ENCODE measurements at places on chromosomes 4 and X.

DNA sequence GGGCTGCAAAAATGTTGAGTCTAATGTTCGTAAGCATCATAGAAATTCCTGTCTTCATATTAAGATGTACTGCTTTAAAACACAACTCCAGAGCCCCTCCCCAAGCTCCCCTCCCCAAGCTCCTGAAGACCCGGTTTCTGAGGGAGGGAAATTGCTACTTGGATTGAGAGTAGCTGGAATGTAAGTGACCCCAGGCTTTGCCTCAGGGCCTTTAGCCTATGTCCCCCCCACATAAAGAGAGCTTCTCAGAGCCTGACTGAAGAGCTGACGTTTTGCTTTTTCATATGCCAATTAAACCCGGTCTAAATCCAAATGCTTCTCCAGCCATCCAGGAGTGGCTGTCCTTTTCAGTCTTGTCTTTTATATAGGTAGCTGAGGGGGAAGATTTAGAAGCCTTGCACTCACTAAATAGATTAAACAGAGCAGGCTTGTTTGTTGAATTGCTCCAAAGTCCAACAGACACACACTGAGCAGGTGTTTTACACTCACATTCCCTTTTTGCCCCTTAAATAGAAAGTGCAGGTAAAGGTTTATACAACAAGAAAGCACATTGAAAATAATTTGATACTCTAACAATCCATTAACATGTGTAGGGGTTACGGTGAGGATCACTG is 19.6 kb downstream of the ARX start:
- peak; percentile 9 for DNase-seq

- DNase-seq: peak; percentile 35
Measured at GRCh38 chr4:128386761-128387599, 99.4 kb upstream of the PGRMC2 start.

DNA sequence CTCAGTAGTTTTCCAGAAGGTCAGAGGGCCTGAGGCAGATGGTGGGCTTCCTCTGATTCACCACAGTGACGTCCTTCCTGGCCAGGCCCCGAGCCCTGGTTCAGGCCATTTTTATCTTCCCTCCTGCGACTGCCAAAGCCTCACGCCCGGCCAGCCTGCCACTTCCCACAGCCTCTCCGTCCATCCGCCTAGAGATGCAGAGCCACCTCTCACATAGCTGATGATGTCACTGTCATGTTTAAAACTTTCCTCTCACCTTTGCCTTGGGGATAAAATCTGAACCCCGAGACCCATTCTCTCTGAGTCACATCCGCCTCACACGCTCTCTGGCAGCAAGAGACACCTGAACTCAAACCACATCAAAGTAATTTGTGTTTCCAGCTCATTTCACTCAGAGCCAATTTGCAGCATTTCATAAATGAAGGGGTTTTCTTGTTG is 175.3 kb downstream of the QDPR start:
- DNase-seq: no peak

DNA sequence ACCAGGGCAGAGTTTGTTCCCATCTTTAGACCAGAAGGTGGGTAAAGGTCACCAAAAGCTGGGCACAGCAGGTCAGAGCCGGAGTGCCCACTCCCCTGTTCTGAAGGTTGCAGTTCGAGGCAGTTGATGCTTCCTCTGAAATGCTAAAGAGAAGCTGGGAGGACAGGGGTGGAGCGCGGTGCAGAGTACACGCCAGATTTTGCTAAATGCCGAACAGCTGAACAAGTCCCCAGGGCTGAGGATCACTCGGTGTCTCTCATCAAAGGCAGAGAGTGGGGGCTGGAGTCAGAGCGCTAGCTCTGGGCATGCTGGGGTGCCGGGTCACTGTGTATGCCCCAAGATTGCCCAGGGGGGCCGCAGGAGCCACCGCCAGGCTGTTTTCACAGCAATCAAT is 197.0 kb downstream of the BCOR start:
- DNase-seq: peak; percentile 71

DNA sequence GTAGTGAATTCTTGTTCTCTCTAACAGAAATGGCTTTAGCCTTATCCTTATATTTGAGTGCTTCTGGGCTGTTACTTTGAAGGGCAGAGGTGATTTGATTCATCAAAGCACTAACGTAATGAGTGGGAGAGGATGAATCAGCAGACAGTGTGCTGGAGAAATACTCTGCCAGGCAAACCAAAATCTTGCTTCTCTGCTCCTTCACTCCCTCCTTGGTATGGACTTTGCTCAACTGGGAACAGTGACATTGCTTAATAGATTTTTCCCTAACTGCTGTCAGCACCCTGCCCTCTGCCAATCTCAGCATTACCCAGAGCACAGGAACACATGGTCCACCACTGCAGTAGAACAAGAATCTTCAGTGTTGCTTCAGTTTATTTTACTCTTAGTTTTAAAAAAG is 56.0 kb downstream of the PDLIM5 start:
- DNase-seq: no peak

GRCh38 chrX:72274526-72274925 is 2.5 kb downstream of the RPS4X start:
- DNase-seq: no peak

DNA sequence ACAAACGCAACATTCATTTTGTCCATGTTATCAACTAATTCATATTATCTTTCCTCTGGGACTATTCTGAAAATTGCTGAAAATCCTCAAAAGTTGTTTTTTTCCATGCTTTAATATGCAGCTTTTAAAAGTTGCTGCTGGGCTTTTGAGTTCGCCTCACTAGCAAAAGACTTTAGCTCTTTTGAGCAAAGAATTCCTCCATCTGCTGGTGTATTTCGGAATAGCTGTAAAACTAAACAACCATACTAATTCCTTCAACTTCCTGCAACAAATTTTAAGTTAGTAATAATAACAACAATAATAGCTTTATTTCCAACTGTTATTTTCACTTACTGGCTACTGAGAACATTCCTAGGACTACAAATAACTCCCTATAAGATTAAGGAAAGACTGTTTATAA is 124.5 kb upstream of the PLAC1 start:
- DNase-seq: no peak

DNA sequence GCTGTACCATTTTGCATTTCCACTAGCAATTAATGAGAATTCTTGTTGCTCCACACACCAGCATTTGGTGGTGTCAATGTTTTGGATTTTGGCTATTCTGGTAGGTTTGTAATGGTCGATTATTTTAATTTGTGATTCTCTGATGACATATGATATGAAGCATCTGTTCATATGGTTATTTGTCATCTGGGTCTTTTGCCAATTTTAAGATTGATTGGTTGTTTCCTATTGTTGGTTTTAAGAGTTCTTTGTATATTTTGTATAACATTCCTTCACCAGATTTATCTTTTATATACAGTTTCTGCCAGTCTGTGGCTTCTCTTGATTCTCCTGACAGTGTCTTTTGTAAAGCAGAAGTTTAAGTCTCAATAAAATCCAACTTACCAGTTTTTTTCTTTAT is 18.5 kb upstream of the BDH2 start:
- no peak for DNase-seq

DNA sequence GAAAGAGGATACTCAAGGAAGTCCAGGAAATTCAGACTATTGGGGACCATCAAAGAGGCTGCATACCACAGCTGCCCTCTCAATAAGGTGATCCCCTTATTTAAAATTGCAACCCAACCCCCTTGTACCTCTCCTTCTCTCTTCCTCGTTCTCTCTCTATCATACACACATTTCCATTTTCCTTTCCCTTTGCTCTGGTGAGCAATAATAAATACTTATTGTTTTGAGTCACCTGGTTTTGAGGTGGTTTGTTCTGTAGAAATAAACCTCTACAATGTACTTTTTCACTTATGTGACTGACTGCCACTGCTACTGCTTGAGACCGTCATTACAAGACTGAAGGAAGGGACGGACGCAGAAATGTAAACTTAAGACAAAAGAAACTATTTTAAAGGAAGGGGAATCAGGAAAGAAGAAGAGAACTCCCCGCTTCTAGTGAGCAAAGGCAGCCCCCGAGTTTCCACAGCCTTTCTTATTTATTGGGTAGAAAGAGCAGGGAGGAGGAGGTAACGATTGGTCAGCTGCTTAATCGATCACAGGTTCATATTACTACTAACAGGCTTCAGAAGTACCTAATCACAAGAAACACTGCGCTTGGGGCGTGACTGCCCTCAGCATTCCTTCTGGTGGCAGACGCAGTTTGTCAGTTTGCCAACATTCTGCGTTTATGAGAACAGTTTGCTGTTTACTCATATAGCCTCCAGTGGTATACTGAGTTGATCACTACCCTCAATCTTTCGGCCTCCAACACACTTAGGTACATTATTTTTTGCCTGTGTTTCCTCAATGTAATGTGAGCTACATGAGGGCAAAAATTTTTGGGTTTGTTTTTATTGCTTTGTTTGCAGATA is 16.9 kb upstream of the TMEM165 start:
- no peak for DNase-seq

GRCh38 chrX:31397119-31397518 is 325.3 kb upstream of the FTHL17 start:
- DNase-seq: no peak

- DNase-seq: no peak
Measured at GRCh38 chr4:168383510-168383909, 65.0 kb upstream of the DDX60 start.

GRCh38 chr4:146178126-146178525 is 2.6 kb downstream of the LSM6 start:
- no peak for DNase-seq
